ENCODE measurements at places on chromosomes 16 and 17.

DNA sequence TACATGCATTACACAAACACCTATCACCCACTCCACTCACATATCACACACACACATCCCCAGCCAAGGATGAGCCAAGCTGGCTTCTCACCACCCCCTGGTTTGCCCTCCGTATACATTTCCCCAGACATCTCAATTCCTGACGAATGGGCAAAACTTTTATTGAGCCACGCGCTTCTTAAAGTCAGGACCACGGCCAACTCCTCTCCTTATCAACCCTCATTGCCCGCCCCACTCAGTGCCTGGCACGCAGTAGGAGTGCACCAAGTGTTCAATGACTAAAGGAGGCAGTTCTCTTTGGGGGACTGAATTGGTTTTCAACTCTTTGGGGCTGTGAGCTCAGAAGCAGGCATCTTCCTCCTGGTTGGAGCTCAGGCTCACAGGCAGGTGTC is 22.5 kb upstream of the C16orf78 start:
- no peak for DNase-seq

GRCh38 chr16:4663777-4664465 is 29.4 kb upstream of the NUDT16L1 start:
- DNase-seq, result peak; percentile 21

GRCh38 chr16:27231692-27232060 is 28.4 kb downstream of the KDM8 start:
- no peak for DNase-seq

- no peak for DNase-seq
These were observed 34.5 kb downstream of the USP22 start for GRCh38 chr17:21008160-21008915.

GRCh38 chr17:38511150-38512108 is 83.2 kb downstream of the ARHGAP23 start:
- DNase-seq, result no peak

- no peak for DNase-seq
These were observed 97.1 kb upstream of the MYOCD start for GRCh38 chr17:12568358-12569251.

GRCh38 chr17:82519971-82520903 is 705 bp downstream of the FOXK2 start:
- DNase-seq, result no peak

DNA sequence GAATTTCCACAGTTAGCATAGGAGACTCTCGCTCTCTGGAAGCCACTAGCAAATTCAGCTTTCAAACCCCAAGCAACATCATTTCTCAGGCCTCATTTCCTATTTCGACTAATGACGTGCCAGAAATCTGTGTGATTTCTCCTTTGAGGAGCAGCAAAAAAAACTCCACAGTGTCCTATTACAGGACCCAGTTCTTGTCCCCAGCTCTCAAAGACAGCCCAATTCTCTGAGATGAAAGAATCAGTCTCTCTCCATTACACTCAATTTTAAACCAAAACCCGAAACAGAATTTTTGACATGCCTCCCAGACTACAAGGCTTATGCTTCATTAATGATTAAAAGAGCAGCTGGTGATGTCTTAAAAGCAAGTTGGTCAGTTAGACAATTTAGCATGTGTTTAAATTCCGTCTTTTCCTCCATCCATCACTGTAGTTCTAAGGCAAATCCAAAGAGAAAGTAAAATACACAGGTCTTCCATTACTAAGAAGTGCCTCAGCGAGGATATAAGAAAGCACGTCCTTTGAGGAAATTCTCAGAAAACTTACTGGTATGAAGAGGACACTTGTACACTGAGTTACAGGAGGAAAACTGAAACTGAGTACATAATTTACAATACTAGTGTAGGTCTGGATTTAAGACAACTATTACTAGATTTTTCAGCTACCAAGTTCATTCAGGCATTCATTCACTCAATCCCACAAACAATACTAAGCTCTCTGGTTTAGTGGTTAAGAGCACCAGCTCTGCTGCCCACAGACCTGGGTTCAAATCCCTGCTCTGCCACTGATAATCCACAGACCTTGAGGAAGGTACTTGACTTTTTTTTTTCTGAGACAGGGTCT is 12.5 kb downstream of the TOM1L2 start:
- DNase-seq, result no peak

- no peak for DNase-seq
These were observed 26.6 kb upstream of the SKAP1 start for GRCh38 chr17:48456589-48456988.

- no peak for DNase-seq
These were observed 14.5 kb downstream of the TMC6 start for GRCh38 chr17:78113804-78114785.

GRCh38 chr17:30112794-30113193 is 3.8 kb upstream of the NSRP1 start:
- no peak for DNase-seq

GRCh38 chr17:9646546-9646885 is 1.2 kb downstream of the USP43 start:
- DNase-seq, result no peak

DNA sequence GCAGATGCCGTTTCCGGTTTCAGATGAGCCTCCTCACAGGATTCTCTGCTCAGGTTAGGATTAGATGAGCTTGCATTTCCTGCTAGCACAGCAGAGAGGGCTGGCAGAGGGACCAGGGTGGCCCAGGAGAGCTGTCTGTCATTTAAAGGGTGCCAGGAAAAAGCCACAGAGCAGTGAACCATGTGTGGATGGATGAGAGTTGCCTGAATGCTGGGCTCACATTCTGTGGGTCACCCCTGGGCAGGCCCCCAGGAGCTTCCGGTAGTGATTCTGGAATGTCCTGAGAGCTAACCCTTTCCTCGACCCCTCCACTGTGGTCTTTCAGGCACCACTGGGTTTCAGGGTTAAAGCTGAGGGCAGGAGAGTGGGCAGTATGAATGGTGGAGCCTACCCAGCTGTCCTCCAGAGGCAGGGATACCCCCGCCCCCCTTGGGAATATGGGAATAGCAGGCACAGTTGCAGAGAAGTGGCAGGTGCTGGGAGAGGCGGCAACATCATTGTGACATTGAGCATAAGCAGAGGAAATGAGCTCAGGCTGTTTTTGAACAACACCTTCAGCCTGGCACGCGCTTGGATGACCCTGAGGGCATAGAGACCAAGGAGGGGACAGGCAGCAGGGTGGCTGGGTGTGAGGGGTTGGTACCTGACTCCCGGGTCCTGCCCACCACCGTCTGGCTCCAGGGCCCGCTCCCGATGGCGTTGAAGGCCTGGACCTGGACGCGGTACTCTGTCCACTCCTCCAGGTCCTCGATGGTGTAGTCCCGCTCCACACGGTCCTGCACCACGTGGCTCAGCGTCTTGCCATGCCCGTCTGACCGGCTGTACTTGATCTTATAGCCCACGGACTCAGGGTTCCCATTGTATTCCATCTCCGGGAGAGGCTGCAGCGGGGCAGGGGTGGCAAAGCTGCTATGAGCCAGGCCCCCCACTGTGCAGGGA is 83.0 kb upstream of the CDC42EP4 start:
- peak; percentile 48 for DNase-seq

GRCh38 chr16:49336581-49336980 is 37.0 kb upstream of the C16orf78 start:
- no peak for DNase-seq

DNA sequence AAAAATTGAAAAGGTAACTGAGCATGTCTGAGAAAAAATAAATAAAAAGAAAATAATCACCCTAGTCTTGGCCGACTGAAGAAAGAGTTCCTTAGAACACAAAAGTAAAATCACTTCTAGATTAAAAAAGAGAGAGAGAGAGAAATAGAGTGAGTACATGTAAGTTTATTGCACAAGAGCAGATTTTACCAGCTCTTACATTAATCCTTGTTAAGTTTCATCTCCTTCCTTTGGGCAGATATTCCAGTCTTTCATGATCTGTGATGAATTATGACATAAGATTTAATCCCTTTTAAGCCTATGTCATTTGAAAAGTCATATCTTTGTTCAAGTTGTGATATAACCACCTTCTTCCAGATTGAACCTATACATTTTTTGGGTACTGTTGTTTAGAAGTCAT is 54.8 kb downstream of the NFAT5 start:
- no peak for DNase-seq

DNA sequence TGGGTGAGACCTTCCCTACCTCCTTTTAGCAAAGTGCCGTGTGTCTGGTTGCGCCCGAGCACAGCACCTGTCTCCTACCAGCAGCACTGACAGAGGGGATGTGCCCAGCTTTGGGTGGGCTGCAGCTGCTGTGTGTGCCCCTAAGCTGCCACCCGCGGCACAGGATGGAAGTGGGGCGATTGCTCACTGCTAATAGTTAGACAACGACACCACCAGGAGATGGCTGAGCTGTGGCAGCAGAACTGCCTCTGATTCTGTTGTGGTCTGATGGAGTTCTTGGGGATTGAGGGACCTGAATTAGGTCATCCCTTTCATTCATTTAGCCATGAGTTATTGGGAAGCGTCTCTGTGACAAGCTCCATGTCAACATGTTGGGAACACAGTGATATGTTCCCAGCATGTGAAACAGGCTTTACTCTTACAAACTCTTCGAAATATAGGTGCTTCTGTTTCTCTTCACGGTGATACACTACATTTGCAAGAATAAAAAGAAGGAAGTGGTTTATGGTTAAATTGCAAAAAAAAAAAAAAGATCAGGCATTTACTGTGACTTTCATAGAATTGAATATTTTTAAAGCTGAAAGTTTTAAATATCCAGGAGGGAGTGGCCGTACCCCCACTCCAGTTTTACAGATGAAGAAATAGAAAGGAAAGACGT is 184.4 kb downstream of the MAF start:
- no peak for DNase-seq

GRCh38 chr16:55370762-55371482 is 46.9 kb downstream of the IRX6 start:
- peak; percentile 57 for DNase-seq

DNA sequence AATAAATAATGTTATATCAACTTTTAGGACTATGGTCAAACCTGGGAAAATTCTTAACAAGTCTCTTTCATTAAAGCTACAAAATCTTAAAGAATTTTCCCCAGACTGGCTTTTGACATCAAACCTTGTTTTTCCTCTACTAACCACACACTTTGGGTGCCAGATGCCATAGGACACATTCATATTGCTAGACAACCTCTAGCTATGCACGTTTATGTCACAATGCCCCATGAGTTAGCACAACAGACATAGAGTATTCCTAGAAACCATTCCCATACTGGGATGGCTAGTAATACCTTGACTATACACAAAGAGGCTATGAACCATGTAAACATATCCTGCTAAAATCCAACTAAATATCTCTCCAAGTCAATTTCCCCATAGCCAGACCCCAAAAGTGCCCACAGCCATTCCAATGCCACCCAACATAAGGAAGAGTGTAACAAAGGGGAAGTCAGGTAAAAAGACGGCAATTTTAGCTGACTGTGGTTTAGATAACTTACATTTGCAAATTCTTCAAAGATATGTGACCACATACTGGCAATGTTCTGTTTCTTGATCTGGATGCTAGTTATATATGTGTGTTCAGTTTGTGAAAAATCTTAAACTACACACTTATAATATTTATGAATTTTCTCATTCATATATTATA is 23.4 kb downstream of the SMURF2 start:
- DNase-seq, result no peak

GRCh38 chr16:64351121-64351520 is 770.7 kb downstream of the CDH11 start:
- DNase-seq, result no peak

- no peak for DNase-seq
These were observed 403.8 kb downstream of the SHISA9 start for GRCh38 chr16:13305019-13305755.

- DNase-seq, result no peak
These were observed 69.8 kb upstream of the METRNL start for GRCh38 chr17:83009414-83010205.

DNA sequence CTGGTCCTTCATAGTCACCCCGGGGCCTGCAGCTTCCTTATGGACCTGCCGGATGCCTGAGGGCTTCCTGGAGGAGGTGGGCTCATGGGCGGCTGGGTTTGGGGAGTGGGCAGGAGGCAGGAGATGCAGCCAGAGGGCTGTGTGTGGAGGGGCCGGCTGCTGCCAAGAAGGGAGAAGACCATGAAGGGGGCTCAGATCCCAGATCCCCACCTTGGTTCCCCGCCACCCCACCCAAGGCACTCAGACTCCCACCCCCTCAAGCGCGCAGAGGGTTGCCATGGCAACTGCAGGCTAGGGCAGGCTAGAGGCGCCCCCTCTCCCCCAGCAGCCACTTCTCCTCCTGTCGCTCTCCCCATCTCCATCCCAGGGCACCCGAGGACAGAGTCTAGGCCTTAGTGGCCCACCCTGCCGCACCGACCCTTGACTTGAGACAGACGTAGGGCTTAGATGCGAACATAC is 104.5 kb downstream of the CRLF3 start:
- DNase-seq, result no peak

GRCh38 chr17:47275245-47275984 is 21.8 kb downstream of the ITGB3 start:
- no peak for DNase-seq

GRCh38 chr17:6546069-6546718 is 10.2 kb downstream of the PITPNM3 start:
- no peak for DNase-seq

GRCh38 chr17:60145006-60145935 is 4.5 kb upstream of the CA4 start:
- no peak for DNase-seq

DNA sequence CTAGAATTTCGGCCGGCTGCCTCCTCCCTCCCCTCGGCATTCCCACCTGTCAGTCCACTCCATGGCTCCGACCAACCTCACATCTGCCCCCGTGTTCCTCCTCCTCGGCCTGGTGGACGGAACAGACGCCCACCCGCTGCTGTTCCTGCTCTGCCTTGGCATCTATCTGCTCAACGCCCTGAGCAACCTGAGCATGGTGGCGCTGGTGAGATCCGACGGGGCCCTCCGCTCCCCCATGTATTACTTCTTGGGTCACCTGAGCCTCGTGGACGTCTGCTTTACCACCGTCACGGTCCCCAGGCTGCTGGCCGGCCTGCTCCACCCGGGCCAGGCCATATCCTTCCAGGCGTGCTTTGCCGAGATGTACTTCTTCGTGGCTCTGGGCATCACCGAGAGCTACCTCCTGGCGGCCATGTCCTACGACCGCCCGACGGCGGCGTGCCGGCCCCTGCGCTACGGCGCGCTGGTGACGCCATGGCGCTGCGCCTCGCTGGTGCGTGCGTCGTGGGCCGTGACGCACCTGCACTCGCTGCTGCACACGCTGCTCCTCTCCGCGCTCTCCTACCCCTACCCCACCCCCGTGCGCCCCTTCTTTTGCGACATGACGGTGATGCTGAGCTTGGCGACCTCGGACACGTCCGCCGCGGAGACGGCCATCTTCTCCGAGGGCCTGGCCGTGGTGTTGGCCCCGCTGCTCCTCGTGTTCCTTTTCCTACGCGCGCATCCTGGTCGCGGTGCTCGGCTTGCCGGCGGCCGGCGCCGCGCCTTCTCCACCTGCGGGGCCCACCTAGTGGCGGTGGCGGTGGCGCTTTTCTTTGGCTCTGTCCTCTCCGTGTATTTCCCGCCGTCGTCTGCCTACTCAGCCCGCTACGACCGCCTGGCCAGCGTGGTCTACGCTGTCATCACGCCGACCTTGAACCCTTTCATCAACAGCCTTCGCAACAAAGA is at the start of gene OR3A2:
Gene OR3A2, minus strand, starts transcription at position 440 of the 948 bp plus-strand sequence.
- DNase-seq, result no peak

- no peak for DNase-seq
These were observed 82.0 kb downstream of the ENGASE start for GRCh38 chr17:79156463-79157095.

- no peak for DNase-seq
These were observed 29.7 kb upstream of the MRPS23 start for GRCh38 chr17:57879437-57880085.

Data from NCI-H1092 (cell line).